Aortic smooth muscle cell (primary cell): ENCODE measurements at places on chromosomes 6 and 20. TPM values are rescaled to one million over a fixed set of nuclear protein-coding genes. Genes with fewer than 3 reads are reported as not detected.

The PMEPA1 gene
- 2.6 and 2.7 TPM in 2 replicates for total RNA-seq

The CARMIL1 gene
- total RNA-seq, result 28.3 and 33.7 TPM in 2 replicates

The SYNDIG1 gene
- total RNA-seq, result 3.2 and 5.1 TPM in 2 replicates

The GSTA3 gene
- total RNA-seq, result 0.19 TPM in 1 of 2 replicates, not detected in the other

The FAM210B gene
- total RNA-seq, result 34.2 and 39.3 TPM in 2 replicates

The ADGRG6 gene
- under 0.01 and 0.12 TPM in 2 replicates for total RNA-seq
